Progenitor cell of endocrine pancreas (in vitro differentiated cells): ENCODE measurements at places on chromosomes 7 and 10. TPM values are rescaled to one million over a fixed set of nuclear protein-coding genes. Genes with fewer than 3 reads are reported as not detected.

The SEM1 gene
- 62.9 and 64.2 TPM in 2 replicates for total RNA-seq

The STAMBPL1 gene
- 1.3 TPM in 2 replicates for total RNA-seq

The CPN1 gene
- 4.1 and 4.5 TPM in 2 replicates for total RNA-seq

The WASHC2C gene
- total RNA-seq = 51.8 and 61.0 TPM in 2 replicates

The GPR85 gene
- 0.20 and 0.36 TPM in 2 replicates for total RNA-seq

- H3K27me3 ChIP-seq = peaks cover 5% of the 10 kb centered on the region
- DNase-seq = no peak
- H3K27ac ChIP-seq = no peak overlapping the region
- peaks cover 3% of the 10 kb centered on the region for H3K36me3 ChIP-seq
- no peak overlapping the region for H3K4me3 ChIP-seq
Measured at GRCh38 chr7:7946486-7946885, 22.1 kb upstream of the GLCCI1 start.

DNA sequence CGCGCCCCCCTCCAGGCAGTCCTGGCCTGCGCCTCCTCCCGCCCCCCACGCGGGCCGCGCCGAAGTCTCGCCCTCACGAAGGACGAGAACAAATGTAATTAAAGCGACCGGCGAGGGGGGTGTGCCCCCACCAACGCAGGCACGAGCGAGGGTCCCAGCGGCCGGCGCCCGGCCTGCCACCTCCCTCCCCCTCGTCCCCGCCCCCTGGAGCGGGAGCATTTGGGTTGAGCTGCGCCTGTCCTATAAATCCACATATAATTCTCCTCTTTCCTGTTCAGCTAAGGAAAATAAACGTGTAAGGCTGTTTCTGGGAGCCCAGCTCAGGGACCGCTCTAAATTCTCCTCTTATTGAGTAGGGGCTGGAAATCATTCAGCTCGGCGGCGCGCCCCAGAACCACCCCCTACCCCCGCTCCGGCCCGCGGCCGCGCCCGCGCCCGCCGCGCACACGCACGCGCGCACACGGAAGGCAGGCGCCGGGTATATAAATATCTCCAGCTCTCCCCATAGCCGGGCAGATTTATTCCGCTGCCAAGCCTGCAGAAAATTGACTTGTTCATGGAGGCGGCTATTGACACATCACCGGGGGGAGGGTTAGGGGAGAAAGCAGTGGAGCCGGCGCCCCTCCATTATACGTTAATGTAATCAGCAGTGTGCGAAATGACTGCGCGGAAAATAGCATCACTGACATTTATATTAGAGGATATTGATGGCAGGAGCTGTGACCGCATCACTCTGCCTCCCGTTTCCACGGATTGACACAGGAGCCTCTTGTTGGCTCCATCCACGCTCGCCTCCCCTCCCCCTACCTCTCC lies 61.6 kb upstream of the BTRC start:
- peaks cover 63% of the 10 kb centered on the region for H3K27me3 ChIP-seq
- H3K4me1 ChIP-seq = peaks cover 19% of the 10 kb centered on the region
- H3K36me3 ChIP-seq = no peaks in the 10 kb centered on the region
- peak overlapping the region; percentile 82 for H3K4me3 ChIP-seq
- no peak for DNase-seq
- H3K27ac ChIP-seq = no peak overlapping the region

DNA sequence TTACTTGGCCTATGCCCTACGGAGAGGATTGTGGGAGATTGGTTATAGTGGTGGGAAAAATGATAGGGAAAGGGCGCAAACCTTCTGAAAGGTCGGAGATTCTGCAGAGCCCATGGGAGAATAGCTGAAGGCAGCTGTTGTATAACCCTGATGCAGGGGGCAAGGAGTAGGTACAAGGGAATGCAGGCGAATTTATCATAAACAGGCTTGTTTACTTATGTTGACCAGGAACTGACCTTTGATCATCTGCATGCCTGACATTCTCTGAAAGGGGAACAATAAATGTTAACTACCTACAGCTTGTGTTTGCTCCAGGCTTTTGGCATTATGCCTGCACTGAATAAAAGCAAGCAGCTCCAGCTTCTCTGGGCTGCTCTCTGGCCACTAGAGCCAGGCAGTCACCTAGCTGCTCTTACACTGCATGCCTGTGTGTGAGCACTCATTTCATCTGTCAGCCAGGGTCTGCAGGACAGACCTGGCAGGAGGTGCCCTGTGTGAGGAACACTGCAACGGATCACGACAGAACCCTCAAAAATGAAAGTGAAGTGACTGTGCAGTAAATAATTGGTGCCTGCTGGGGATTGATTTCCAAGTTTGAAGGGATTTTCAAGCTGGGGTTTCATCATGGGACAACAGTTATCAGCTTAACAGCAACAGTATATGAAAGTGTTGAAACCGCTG lies 31.1 kb upstream of the ABCA13 start:
- peaks cover 4% of the 10 kb centered on the region for H3K36me3 ChIP-seq
- peak overlapping the region; percentile 78 for H3K27ac ChIP-seq
- no peak overlapping the region for H3K4me3 ChIP-seq
- H3K4me1 ChIP-seq = peaks cover 25% of the 10 kb centered on the region
- DNase-seq = no peak

- H3K4me1 ChIP-seq = peaks cover 12% of the 10 kb centered on the region
- no peaks in the 10 kb centered on the region for H3K36me3 ChIP-seq
- peaks cover 18% of the 10 kb centered on the region for H3K27me3 ChIP-seq
- H3K4me3 ChIP-seq = no peak overlapping the region
- H3K27ac ChIP-seq = no peak overlapping the region
- DNase-seq = no peak
Measured at GRCh38 chr7:143372070-143372469, 9.1 kb upstream of the ZYX start.

GRCh38 chr10:56346845-56347415 lies 14.1 kb downstream of the ZWINT start:
- no peak overlapping the region for H3K27ac ChIP-seq
- H3K27me3 ChIP-seq = no peaks in the 10 kb centered on the region
- H3K4me3 ChIP-seq = no peak overlapping the region
- no peak for DNase-seq
- H3K36me3 ChIP-seq = no peaks in the 10 kb centered on the region

- H3K4me3 ChIP-seq = no peak overlapping the region
- no peaks in the 10 kb centered on the region for H3K36me3 ChIP-seq
- H3K4me1 ChIP-seq = peaks cover 23% of the 10 kb centered on the region
- peak; percentile 44 for DNase-seq
Measured at GRCh38 chr7:41696323-41696916, 6.5 kb downstream of the INHBA start.

DNA sequence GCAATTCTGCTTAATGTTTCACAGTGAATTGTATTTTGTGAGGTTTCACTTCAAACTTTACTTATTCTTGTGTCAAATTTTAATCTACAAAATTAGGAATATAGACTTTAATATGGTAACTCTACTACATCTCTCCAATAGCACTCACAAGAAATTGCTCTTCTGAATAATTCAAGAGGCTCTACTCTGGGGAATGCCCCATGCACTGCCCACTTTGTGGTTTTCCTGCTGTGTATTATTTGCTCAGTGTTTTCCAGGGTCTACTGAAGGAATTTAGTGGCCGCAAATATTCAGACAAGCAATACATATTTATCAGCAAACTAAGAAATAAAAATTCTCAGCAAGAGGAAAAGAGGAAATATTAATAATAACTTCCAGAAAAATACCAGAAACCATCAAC lies 611.4 kb downstream of the TNS3 start:
- no peaks in the 10 kb centered on the region for H3K4me1 ChIP-seq
- DNase-seq = no peak
- no peaks in the 10 kb centered on the region for H3K36me3 ChIP-seq
- H3K27ac ChIP-seq = no peak overlapping the region

GRCh38 chr7:148255333-148255732 lies 335.2 kb upstream of the C7orf33 start:
- H3K27me3 ChIP-seq = no peaks in the 10 kb centered on the region
- peaks cover 1% of the 10 kb centered on the region for H3K36me3 ChIP-seq
- H3K27ac ChIP-seq = no peak overlapping the region
- H3K4me1 ChIP-seq = no peaks in the 10 kb centered on the region
- no peak for DNase-seq

DNA sequence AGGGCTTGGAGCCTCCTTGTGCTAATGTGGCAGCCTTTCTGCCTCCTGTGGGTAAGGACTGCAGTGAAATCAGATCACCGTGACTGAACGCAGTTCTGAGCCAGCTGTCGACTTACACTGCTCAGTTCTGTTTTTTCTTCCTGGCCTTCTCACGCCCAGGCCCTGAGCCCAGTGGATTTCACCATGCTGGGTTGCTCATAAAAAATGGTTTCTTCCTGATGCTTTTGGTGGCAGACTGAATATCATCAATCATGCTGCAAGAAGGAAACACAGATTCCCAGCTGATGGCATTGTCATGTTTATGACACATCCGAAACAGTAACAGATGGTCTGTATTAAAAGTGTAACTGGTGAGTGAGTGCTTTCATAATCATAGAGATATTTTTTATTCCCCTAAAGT lies 389.6 kb downstream of the GALNT17 start:
- H3K36me3 ChIP-seq = peaks cover 1% of the 10 kb centered on the region
- H3K27me3 ChIP-seq = no peaks in the 10 kb centered on the region
- no peak for DNase-seq
- peaks cover 4% of the 10 kb centered on the region for H3K4me1 ChIP-seq
- H3K4me3 ChIP-seq = no peak overlapping the region

DNA sequence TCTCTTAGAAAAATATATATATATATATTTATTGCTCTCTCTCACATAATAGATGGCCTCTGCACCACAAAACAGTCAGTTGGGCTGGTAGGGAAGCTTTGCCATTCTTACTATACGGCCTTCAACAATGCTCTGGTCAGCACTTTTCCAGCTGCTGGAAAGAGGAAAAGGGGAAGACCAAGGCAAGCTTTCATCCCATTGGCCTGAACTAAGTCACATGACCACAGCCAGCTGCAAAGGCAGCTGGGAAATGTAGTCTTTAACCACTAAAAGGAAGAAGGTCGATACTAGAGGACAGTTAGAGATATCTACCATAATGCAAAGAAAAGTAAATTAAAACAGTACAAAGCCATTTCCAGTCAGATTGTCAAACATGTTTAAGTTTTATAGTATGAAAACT lies 58.4 kb upstream of the MACROH2A2 start:
- H3K27me3 ChIP-seq = peaks cover 3% of the 10 kb centered on the region
- H3K27ac ChIP-seq = no peak overlapping the region
- H3K4me3 ChIP-seq = no peak overlapping the region
- H3K36me3 ChIP-seq = peaks cover 1% of the 10 kb centered on the region

DNA sequence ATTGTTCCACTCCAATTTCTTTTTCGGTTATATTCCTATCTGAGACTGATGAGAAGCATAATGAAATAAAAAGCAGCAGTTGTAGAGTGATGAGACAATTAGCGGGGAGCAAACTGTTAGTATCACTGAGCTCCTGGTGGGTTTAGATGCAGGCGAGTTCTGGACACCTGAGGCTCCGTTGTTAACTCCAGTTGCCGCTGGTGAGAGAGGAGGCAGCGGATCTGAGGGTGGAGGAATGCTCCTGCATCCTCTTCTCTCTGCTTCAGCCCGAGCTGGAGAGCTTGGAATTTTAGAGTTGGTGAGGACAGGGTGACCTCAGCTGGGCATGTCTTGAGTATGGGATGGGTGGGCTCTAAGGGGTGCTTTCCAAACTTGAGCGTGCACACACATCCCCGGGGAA lies 31.4 kb downstream of the LRMDA start:
- no peak for DNase-seq
- peaks cover 12% of the 10 kb centered on the region for H3K4me1 ChIP-seq
- no peak overlapping the region for H3K27ac ChIP-seq
- H3K27me3 ChIP-seq = peaks cover 32% of the 10 kb centered on the region

DNA sequence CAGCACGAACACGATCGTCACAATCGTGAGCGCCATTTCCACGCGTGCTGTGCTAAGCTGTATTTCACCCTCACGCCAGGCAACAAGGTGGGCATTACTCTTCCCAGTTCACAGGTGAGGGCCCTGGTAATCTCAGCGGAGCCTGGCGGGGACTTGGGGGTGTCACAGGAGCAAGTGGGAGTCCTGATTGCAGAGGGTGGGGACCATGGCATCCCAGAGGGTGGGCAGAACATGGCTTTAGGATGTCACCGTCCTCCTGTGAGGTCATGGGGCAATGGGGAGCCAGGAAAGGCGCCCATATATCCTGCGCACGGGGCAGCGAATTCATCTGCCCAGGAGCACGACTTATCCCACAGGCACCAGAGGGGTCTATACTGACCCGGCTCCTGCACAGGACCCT lies 489.8 kb downstream of the DNAJB6 start:
- H3K27ac ChIP-seq = no peak overlapping the region
- H3K27me3 ChIP-seq = peaks cover 9% of the 10 kb centered on the region
- no peaks in the 10 kb centered on the region for H3K4me1 ChIP-seq
- no peak for DNase-seq
- H3K36me3 ChIP-seq = no peaks in the 10 kb centered on the region
- no peak overlapping the region for H3K4me3 ChIP-seq

DNA sequence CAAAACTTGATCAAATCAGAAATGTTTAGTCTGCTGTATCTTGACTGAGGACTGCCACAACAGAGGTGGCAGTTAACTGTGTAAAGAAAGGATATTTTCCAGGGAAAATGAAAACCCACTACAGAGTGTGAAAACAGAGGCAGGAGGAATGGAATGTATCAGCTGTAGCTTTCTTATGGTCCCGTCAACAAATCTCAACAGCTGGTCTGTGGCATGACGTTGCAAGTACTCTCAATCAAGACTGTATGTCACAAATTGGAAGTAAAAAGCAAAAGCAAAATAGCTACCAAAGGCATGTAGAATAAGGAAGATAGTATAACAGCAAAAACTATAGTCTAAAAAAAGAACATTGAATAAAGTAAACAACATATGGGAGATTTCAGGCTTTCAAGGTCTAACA lies 123.5 kb downstream of the KMT2C start:
- no peaks in the 10 kb centered on the region for H3K27me3 ChIP-seq
- H3K27ac ChIP-seq = no peak overlapping the region
- DNase-seq = no peak

DNA sequence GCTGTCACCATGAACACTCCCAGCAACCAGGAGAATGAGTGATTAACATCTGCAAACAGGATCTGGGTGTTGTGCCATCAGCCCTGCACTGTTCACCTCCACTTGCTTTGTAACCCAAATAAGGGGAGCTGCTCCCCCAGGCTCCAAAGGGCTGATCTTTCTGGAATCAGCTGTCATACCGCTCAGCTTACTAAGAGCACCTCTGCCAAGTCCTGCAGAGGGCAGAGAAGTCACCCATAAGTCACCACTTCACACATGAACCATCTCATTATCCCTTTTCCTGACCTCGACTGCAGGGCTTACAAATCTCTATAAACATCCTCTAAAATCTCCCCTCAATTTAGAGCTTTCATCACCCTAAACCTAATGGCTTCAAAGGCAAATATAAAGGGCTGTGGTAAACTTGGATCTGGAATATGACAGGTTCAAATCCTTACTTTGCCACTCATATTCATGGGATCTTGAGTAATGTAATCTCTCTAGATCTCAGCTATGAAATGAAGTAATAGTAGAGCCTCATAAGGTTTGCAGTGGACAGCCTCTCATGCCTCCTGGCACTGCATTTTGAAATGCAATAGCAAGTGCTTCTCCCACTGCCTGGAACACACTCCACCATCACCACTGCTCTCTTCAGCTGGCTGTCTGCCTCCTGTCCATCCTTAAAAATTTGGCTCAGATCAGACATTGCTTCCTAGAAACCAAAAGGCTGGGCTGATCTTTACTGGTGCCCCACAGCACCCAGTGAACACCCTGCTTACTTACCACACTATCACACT lies 38.8 kb downstream of the ERLIN1 start:
- H3K36me3 ChIP-seq = peaks cover under 1% of the 10 kb centered on the region
- peaks cover 2% of the 10 kb centered on the region for H3K27me3 ChIP-seq
- no peak for DNase-seq
- H3K4me3 ChIP-seq = no peak overlapping the region
- H3K27ac ChIP-seq = no peak overlapping the region

GRCh38 chr7:154255324-154255723 lies 203.1 kb downstream of the DPP6 start:
- no peak overlapping the region for H3K4me3 ChIP-seq
- no peak for DNase-seq
- peaks cover 3% of the 10 kb centered on the region for H3K4me1 ChIP-seq

GRCh38 chr10:116952729-116953128 lies 52.3 kb downstream of the SHTN1 start:
- peaks cover 8% of the 10 kb centered on the region for H3K36me3 ChIP-seq
- peaks cover 7% of the 10 kb centered on the region for H3K4me1 ChIP-seq
- no peak overlapping the region for H3K27ac ChIP-seq
- H3K27me3 ChIP-seq = no peaks in the 10 kb centered on the region
